Body of pancreas (tissue), 4 donors: ENCODE measurements at places on chromosomes 11 and 22. TPM values are rescaled to one million over a fixed set of nuclear protein-coding genes. Genes with fewer than 3 reads are reported as not detected.

DNA sequence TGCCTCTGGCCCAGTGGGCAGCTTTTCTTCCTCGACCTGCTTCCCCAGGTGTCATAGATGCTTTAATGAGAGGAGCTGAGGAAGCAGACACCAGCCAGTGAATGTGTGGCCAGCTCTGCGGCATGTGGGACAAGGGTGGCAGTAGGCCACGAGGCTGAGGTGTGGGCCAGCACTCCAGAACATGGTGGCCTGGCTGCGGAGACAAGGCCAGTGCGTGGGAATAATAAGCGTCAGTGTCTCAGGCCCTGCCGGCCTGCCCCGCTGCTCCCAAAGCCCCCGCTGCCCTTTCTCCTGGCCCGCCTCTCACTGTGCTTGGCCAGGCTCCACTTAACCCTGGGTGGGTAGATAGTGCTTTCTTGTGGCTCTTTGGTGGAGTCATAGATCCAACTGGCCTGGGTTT is 2.1 kb downstream of the MAPK8IP1 start:
- no peak overlapping the region for H3K4me3 ChIP-seq
- H3K27me3 ChIP-seq: no peaks in the 10 kb centered on the region
- peaks cover 11% of the 10 kb centered on the region for H3K4me1 ChIP-seq
- DNase-seq: no peak

GRCh38 chr11:111416231-111416960 is 37.3 kb upstream of the POU2AF1 start:
- no peak overlapping the region for H3K4me3 ChIP-seq
- H3K27me3 ChIP-seq: no peaks in the 10 kb centered on the region
- H3K4me1 ChIP-seq: peaks cover 38% of the 10 kb centered on the region
- no peak overlapping the region for H3K27ac ChIP-seq
- no peaks in the 10 kb centered on the region for H3K36me3 ChIP-seq

- no peak for DNase-seq
- H3K4me3 ChIP-seq: no peak overlapping the region
- H3K27me3 ChIP-seq: no peaks in the 10 kb centered on the region
- H3K4me1 ChIP-seq: no peaks in the 10 kb centered on the region
- H3K36me3 ChIP-seq: no peaks in the 10 kb centered on the region
- H3K27ac ChIP-seq: no peak overlapping the region
Observed at GRCh38 chr22:22479999-22480532, 28.5 kb downstream of the ZNF280B start.

- no peaks in the 10 kb centered on the region for H3K4me1 ChIP-seq
- no peaks in the 10 kb centered on the region for H3K36me3 ChIP-seq
- no peak overlapping the region for H3K27ac ChIP-seq
- H3K4me3 ChIP-seq: no peak overlapping the region
- DNase-seq: no peak
- no peaks in the 10 kb centered on the region for H3K27me3 ChIP-seq
Observed at GRCh38 chr11:1083621-1084551, 9.2 kb downstream of the MUC2 start.

DNA sequence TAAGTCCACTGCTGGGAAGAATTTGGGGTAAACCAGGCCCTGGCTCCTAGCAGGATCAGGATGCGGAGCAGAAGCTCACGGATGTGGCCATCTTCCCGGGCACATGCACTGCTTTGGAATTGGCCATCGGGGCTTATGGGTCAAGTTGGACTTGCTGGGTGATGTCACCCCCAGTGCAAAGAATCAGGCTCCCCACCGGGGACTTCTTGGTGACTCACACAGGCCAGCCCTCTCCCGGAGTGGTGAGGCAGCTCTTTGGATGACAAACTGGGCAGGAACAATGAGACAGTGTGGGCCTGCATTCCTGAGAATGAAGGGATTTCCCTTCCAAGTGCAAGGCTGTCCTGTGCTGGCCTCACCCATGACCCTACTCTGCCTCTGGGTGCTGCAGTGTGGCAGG is 128.8 kb upstream of the ANO1 start:
- DNase-seq: peak; percentile 41
- H3K27ac ChIP-seq: peak overlapping the region; percentile 69
- H3K4me3 ChIP-seq: no peak overlapping the region
- peaks cover 9% of the 10 kb centered on the region for H3K4me1 ChIP-seq

GRCh38 chr11:77815459-77815858 is 5.1 kb downstream of the RSF1 start:
- no peak for DNase-seq
- no peaks in the 10 kb centered on the region for H3K36me3 ChIP-seq
- no peak overlapping the region for H3K4me3 ChIP-seq
- H3K27me3 ChIP-seq: no peaks in the 10 kb centered on the region

CARNS1 gene
- total RNA-seq: 2.6 TPM

SLC22A12 gene
- not detected for total RNA-seq

- H3K4me1 ChIP-seq: peaks cover under 1% of the 10 kb centered on the region
- no peak overlapping the region for H3K27ac ChIP-seq
- H3K4me3 ChIP-seq: no peak overlapping the region
- H3K36me3 ChIP-seq: no peaks in the 10 kb centered on the region
Observed at GRCh38 chr11:94649964-94650623, 82.9 kb downstream of the PIWIL4 start.
